ENCODE measurements at places on chromosomes 1 and 21.
A peak's percentile ranks its signal among the peaks of the same experiment; 100 is the strongest.

- no peak for DNase-seq
Observed at GRCh38 chr1:110600716-110601115, 5.4 kb downstream of the KCNA2 start.

- DNase-seq = peak; percentile 49
Observed at GRCh38 chr1:180928331-180929230, 15.9 kb downstream of the KIAA1614 start.

DNA sequence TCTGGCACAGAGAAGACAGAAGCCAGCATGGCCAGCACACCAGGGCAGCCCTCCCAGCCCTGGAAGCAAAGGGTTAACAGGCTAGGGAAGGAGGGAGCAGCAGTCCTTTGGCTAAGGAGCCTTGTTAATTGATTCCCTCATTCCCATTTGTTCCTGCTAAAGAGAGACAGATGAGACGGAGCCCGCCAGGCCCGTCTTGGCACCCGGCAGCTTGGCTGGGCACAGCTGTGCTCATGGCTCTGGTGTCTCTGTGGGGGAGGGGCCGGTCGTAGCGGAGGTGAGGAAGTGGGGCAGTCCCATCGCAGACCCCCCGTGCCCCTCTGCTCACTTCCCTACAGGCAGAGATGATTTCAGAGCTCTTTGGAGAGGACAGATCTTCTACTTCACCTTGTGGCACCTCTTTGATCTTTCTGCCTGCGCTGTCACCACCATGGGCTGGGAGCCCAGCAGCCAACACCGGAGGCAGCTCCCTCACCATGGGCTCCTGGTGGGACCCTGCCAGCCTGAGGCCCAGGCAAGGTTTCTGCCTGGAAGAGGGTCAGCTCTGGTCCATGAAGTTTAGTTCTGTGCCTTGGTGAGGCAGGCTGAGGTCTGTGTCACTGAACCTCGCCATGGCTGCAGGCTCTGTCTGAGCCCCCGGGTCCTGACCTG, 38.0 kb downstream of the FOXO6 start:
- DNase-seq = peak; percentile 95

DNA sequence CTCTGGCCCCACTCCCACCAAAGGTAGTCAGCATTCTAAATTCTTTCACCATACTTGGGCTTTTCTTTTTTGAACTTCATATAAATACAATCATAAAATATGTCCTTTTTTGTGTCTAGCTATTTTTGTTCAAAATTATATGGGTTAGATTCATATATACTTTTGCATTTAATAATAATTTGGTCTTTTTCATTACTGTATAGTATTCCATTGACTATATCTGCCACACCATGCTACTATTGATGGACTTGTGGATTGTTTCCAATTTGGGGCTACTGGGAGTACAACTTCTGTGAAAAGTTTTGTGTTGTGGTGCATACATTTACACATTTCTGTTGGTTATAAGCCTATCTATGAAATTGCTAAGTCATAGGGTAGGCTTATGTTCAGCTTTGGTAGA, 85.7 kb downstream of the GLUL start:
- no peak for DNase-seq

DNA sequence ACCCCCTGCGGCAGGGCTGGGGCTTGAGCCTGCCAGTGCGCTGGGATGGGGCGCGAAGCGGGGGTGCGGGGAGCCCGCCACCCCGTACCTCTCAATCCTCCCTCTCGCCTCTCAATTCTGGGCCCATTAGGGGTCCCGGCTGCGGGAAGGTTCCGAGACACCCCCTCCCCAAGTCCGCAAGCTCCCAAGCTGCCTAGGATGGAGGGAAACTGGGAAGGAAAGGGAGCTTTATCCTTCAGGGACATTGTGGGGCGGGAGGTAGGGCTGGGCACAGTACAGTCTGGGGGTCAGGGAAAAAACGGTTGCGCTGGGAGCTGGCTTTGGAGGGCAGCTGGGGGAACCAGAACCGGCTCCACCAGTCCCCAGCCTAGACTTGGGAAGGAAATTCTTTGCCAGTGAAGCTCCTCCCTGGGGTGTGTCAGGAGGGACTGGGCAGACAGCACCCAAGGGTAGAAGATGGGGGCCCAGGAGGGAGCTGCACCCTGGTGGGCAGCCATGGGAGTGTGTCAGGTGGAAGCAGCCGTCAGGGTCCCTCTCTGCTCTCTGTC, 904 bp downstream of the GJB3 start:
- no peak for DNase-seq

- no peak for DNase-seq
Observed at GRCh38 chr21:34336245-34336644, 27.6 kb upstream of the KCNE2 start.

All from NCI-H2171 (cell line).